ENCODE measurements at places on chromosomes 12 and 14.

GRCh38 chr14:72613231-72613974 is 280.5 kb downstream of the DPF3 start:
- DNase-seq, result no peak

DNA sequence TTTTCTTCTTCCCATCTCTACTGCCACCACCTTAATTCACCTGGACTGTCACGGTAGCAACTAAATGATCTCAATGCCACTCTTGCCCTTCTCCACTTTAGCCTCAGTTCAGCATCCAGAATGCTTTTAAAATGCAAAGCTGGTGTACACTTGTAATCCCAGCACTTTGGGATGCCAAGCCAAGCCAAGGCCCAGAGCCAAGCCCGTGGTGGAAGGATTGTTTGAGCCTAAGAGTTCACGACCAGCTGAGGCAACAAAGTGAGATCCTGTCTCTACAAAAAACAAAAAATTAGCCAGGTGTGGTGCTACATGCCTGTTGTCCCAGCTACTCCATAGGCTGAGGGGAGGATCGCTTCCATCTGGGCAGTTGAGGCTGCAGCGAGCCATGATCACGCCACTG is 5.9 kb downstream of the CIPC start:
- DNase-seq, result no peak

GRCh38 chr12:59580050-59580449 is 15.8 kb upstream of the SLC16A7 start:
- no peak for DNase-seq

- no peak for DNase-seq
These were observed 151.0 kb upstream of the SRRM4 start for GRCh38 chr12:118830296-118830695.

- DNase-seq, result no peak
These were observed 91.3 kb upstream of the CEP83 start for GRCh38 chr12:94550964-94551363.

GRCh38 chr14:82528016-82528415 is 994.4 kb upstream of the SEL1L start:
- DNase-seq, result no peak

GRCh38 chr12:121175383-121176119 is 34.4 kb upstream of the P2RX4 start:
- no peak for DNase-seq

DNA sequence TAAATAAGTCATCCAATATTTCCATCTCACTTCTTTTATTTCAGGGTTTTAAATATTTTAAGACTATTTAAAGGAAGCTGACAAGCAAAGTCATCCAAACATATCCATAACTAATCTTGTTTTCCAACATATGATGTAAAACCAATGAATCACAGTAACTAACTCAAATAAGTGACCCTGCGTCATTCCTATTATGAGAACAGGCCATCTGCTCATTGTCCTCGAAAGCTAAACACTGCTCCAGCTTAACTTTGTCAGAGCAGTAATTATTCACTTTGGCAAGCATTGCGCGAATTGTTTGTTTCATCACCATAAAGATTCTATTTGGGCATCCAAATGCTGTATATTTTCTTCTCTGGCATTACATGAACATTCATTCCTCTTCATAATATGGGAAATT is 99.1 kb downstream of the CAPZA3 start:
- no peak for DNase-seq

DNA sequence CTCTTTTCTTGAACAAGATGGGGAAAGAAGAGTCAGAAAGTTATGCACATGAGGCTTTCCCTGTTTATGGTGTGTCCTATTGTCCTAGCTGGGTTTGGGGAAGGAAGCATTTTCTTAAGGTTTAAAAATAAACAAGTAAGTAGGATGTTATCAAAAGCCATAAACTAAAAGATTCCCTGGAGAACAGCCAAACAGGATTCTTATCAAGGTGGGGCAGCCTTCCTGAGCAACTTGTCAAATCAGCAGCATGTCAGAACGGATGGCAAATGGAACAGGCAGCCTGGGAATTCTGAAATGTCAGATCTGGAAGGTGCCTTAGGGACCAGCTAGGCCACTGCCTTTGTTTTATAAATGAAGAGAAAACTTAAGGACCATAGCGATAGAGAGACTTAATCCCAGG is 152.2 kb upstream of the RGS6 start:
- DNase-seq, result no peak

DNA sequence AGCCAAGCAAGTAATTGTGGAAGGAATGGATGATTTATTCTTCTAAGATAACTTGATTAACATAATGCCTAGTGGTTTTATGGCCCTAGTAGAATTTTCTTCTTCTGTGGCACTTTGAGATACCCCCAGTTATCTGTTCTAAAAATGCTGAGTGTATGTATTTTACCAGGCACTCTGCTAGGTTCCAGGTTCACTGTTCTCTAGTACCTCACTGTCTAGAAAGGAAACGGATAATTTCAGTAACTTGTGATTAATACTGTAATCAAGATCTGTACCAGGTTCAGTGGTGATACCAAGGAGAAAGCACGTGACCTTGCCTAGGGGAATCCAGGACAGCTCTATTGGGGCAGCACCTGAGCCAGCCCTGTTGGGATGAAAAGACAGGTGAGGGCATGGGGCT is 8.0 kb downstream of the ANO6 start:
- no peak for DNase-seq

DNA sequence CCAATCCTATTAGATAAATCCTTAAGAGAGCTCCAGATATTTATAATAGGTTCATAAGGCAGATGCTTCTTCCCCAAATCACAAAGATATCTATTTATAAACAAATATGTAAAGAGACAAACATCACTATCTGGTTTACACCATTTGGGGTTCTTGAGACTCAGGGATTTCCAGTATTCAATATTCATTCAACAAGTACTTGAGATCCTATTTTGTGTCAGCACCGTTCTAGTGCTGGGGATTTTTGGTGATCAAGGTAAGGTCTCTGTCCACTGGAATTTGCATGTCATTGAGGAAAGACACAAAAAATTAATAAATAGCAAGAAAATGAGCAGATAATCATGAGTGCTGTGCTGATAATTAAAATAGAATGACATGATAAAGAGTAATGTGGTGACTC is 222.7 kb upstream of the FOXN3 start:
- no peak for DNase-seq

GRCh38 chr12:126247936-126248335 is 1182.7 kb downstream of the AACS start:
- no peak for DNase-seq

DNA sequence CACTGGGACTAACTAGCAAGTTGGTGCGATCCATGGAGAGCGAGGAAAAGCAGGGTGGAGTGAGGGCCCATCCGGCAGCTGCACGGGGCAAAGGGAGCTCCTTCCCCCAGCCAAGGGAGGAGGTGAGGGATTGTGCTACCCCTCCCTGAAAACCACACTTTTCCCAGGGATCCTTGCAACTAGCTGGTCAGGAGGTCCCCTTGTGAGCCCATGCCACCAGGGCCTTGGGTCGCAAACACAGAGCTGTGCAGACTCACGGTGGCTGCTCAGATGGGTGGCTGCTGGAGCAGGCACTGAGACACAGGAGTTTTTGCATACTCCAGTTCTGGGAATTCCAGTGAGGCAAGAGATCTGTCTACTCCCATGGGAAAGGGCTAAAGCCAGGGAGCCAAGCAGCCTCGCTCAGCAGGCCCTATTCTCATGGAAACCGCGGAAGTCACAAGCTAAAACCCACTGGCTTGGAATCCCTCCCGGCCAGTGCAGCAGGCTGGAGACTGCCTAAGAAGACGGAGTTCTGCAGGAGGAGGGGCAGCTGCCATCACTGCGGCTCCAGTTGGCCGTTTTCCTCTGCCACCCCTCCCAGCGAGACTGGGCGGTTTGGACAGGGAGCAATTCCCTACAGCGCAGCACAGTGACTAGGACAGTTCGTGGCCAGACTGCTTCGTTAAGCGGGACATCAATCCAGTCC is 10.9 kb upstream of the ZNF705A start:
- no peak for DNase-seq

GRCh38 chr12:42277396-42278127 is 39.5 kb upstream of the YAF2 start:
- DNase-seq, result no peak

DNA sequence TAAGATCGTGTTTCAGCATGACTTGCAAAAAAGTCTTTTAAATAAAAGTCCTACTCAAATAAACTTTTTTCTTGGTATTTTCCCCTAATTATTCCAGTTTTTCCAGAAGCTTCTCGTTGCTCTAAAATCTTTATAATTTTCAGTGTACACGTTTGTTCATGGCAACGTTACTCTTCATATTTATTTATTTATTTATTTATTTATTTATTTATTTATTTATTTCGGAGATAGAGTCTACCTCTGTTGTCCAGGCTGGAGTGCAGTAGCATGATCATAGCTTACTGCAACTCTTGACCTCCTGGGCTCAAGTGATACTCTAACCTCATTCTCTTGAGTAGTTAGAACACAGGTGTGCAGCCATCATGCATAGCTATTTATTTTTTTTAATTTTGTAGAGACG is 438.3 kb upstream of the MDGA2 start:
- no peak for DNase-seq

Measured in SW 1271 (cell line).